Posterior vena cava (tissue), 2 donors: ENCODE measurements at places on chromosomes 2 and 18. TPM values are rescaled to one million over a fixed set of nuclear protein-coding genes. Genes with fewer than 3 reads are reported as not detected.
A peak's percentile ranks its signal among the peaks of the same experiment; 100 is the strongest.

DNA sequence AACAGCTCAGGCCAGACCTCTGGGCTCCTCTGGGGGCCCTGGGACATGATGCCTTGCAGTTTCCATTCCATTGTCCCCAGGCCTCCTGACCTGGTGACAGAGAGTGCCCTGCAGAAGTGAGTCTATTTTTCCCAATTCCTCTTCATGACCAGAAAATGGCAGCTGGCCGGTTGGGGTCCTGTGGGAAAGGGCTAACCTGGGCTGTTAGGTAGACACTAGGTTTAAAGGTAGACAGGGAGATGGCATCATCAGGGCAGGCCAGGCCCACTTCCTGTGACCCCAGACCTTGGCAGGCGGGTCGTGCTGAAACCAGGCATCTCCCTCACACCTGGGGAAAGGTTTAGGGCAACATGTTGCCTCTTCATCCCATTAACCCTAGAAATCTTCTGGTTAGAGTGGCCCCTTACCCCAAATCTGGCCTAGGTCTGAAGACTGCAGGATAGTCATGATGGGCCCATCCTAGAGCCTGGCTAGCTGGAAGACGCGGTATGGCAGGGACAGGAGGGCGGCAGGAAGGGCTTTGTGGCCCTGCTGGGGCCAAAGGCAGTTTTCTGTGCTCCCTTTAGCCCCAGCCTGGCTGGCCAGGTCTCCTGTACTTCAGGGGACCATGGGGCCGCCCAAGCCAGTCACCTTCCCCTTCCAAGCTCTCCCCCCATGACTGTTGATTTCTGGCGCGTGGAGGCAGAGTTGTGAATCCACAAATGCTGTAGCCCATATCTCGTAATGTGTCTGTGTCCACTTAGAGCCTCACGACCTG, 10.1 kb downstream of the POMC start:
- DNase-seq, result peak; percentile 53

DNA sequence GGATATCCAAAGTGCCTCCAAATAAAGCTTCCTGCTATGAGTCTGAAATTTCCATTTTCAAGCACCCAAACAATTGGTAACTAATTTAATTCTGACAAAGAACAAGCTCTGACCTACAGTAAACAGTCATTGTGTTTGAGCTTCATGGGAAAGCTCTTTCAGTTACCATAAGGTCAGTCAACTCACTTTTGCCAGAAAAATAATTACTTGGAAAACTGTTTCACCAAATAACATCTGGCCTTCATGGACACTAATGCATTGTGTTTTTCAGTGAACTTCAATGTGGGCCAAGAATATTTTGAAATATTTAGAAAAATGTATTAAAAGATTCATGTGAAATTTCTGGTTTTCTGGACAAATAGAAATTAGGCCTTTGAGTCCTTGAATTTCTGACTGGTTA, 369.9 kb downstream of the GALR1 start:
- DNase-seq, result no peak

- DNase-seq, result peak; percentile 79
Observed at GRCh38 chr2:204860274-204860673, 315.0 kb downstream of the PARD3B start.

DNA sequence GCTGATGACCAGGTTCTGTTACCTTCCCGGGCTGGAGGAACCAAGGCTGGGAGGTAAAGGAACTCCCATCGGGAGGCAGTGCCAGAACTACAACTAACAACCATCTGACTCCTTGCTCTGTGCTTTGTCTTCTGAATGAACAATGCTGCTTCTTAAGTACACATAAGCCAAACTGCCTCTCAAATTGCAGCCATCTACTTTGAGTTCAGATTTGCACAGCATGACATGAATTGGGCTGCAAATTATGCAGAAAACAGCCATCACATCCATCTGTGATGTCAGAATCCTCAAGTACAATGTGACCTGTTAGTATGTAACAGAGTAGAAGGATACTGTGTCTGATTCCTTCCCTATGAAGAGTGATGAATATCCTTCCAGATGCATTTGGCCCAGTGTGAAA, 290.6 kb downstream of the ZNF521 start:
- no peak for DNase-seq

TCF4 gene
- 85.5 TPM for total RNA-seq

RPIA gene
- 9.2 TPM for total RNA-seq

GRCh38 chr2:60500861-60501260, 52.6 kb downstream of the BCL11A start:
- no peak for DNase-seq

DNA sequence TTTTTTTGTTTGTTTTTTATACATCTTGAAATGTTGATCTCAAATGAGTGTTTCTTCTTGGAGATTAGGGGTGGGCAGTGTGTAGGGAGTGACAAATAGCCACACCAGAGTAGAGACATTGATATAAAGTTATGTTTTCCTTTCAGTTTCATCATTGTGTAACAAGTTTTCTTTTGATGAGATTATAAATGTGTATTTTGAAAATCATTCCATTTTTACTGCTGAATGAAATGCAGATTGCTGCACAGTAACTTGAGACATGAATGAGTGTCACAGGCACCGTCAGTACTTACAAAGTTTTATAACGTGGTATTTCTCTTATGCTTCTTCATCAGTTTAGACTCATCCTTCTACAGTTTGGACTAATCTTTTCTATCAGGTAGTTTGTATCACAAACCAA, 370 bp downstream of the MEP1B start:
- DNase-seq, result no peak

DNA sequence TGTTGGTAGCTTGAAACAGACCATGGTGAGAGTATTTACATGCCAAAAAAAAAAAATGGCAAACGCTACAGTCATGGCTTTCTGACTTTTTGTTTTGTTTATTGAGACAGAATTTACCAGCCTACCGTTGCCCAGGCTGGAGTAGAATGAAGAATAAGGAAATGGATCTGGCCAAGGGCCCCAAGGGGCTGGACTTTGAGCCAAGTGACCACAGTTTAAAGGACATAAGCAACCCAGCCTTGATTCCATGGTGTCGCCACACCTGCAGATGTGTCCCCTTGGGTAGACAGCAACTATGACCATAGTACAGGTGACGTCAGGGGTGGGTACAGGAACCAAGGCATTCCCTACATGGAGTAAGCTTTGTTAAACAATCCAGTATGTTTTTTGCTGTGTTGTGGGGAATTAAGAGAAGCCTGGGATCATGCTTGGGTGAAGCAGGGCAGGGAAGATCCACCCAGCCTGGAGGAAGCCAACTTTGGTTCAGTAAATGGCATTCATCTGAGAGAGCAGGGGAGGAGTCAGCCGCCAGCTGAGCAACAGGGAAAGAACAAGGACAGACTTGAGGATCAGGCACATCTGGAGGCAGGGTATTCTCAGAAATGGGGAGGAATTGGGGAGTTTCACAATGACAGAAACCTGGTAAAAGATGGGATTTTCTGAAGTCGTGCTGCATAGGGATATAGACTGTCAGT, 110.3 kb upstream of the SH3BP4 start:
- no peak for DNase-seq

ZSWIM2 gene
- not detected for total RNA-seq
